ENCODE measurements at places on chromosomes 5 and 9.

- DNase-seq, result no peak
Measured at GRCh38 chr5:154162539-154163151, 27.9 kb upstream of the GALNT10 start.

DNA sequence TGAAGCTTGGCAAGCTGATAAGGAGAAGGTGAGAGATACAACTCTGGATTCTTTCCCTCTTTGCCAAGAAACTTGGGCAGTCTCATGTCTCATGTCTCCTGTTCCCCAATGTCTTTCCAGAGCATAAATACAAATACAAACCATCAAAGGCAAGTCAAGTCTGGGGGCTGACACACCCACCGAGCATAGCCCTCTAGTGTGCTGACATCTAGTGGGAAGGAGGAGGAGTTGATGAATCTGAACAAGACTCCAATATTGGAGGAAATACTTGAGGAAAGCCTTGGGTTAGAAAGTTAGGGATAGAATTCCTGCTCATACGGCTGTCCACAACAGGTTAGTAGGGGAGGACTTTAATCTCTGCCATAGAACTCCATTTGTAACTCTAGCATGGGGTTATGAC, 8.6 kb downstream of the MLANA start:
- DNase-seq, result no peak

- no peak for DNase-seq
Measured at GRCh38 chr5:77993855-77994318, 217.7 kb upstream of the TBCA start.

DNA sequence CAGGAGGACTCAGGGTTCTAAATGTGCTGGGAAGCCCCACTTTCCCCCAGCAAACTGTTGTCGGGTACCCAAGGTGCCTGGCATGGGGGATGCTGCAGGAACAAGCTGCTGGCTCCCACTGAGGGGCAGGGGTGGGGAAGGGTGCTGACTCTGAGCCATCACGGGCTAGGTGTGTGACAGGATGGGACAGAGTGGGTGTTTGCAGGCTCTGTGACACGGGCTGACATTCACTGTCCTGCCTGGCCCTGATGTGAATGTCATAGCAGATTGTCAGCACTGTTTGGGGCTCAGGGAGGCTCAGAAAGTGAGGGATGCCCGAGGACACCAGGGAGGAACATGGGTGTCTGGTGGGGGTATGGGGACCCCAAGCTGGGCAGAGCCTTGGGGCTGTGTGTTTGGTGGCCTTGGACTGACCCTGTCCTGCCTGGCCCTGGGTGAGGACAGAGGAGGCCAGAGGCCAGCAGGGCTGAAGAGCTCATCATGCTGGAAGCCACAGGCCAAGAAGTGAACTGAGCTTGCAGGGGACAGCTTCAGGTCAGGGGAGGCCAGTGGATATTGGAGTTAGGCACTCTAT, 20.6 kb downstream of the WNK2 start:
- no peak for DNase-seq

DNA sequence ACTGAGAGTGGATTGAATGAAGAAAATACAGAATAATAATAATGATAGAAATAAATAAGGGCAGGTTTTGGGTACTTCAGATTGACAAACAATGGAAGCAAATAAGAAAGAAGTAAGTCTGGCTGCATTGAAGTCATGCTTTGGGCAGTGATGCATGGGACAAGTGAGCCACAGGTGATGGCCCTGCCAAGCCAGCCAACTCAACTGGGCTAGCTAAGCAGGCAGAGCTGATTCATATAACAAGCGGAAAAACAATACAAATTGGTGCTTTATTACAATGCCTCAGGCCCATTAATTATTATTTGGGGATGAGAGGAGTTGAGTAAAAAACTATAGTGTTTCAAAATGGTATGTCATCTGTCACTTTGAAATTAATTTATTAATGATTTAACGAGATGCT, 502.0 kb downstream of the CDH12 start:
- DNase-seq, result no peak

DNA sequence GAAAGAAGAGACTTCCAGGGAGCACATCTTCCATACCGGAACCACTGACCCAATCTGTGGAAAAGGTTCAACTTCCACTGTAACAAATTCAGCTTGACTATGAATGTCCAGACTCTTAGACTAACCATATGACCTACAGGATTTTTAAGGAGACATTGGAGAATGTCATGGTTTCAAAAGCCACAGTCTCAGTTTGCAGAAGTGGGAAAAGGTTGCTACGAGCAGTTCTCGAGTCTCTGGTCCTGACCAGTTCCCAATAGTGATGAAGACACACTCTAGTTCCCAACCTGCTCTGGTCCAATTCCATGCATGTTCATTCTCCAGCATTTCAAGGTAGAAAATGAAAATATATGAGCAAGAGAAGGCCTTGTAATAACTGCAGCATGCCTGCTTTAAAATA, 158.0 kb downstream of the MAPKAP1 start:
- no peak for DNase-seq

Measured in central memory CD4-positive, alpha-beta T cell (primary cell).